ENCODE measurements at places on chromosomes 13 and 19.
A peak's percentile ranks its signal among the peaks of the same experiment; 100 is the strongest.

GRCh38 chr19:17079710-17080439 is 4.3 kb downstream of the MYO9B start:
- peak; percentile 81 for DNase-seq

- no peak for DNase-seq
Observed at GRCh38 chr13:74316547-74316946, 182.3 kb upstream of the KLF12 start.

DNA sequence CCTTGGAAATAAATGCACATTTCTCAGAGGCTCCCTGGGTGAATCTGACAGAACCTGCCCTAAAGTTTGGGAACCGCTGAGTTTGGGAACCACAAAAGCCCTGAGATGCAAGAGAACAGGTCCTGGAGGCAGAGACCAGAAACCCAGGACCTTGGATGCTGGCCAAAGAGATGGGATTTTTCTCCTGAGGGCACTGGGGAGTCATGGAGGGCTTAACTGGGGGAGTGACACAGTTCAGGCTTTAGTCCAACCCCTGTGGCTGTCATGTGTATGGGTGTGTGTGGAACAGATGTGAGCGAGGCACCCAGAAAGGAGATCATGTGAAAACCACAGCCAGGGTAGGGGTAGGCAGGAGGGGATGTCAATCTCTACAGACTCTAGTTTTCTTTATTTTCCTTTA is 3.9 kb upstream of the NCCRP1 start:
- DNase-seq: no peak

- DNase-seq: no peak
Observed at GRCh38 chr13:44819772-44820171, 169.5 kb downstream of the NUFIP1 start.

DNA sequence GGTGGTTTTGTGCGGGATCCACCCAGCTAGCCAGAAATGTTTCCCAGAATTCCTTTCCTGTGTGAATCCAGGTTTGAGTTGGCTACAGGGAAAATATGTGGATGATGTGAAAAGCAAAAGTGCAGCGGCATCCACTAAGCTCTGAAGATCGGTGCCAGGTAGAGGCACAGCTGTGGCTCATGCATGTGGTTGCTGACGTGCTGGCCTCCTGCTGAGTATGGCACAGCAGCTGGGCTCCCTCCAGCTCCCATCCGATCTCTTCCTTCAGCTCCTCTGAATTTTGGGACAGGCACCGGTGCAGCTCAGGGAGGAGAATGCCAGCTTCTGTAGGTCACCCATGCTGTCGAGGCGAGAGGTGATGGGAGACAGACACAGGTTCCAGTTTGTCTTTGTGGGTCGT is 84.0 kb upstream of the GSX1 start:
- DNase-seq: no peak

- no peak for DNase-seq
Observed at GRCh38 chr19:31170046-31170445, 179.2 kb downstream of the TSHZ3 start.

- no peak for DNase-seq
Observed at GRCh38 chr13:33261387-33262061, 24.0 kb downstream of the STARD13 start.

All from ureter (tissue), 1 donor.